ENCODE measurements at places on chromosomes 12 and 14. TPM values are rescaled to one million over a fixed set of nuclear protein-coding genes. Genes with fewer than 3 reads are reported as not detected.
A peak's percentile ranks its signal among the peaks of the same experiment; 100 is the strongest.

- H3K27ac ChIP-seq, result no peak overlapping the region
- no peak overlapping the region for H3K4me3 ChIP-seq
- no peaks in the 10 kb centered on the region for H3K36me3 ChIP-seq
- DNase-seq, result no peak
These were observed 55.7 kb upstream of the OVCH1 start for GRCh38 chr12:29552994-29553748.

Gene PTPN11
- total RNA-seq, result 98.7 TPM

DNA sequence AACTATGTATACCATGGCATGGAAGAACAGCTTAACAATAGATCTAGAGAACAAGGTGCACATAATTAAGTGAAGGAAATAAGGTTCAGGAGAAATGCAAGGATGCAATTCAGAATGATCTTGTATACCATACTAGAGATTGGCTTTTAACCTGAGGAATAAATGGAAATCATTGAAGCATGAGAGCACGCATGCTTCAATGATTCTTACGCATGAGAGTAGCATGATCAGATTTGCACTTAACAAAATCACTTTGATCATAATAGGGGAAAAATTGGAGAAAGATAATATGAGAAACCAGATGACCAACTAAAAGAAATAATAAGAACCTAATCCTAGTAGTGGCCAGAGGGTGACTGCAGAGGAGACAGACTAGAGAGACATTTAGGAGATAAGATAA is 133.3 kb upstream of the FSCB start:
- no peak overlapping the region for H3K4me3 ChIP-seq
- DNase-seq, result no peak
- no peaks in the 10 kb centered on the region for H3K27me3 ChIP-seq
- H3K27ac ChIP-seq, result no peak overlapping the region

- no peak for DNase-seq
- H3K36me3 ChIP-seq, result no peaks in the 10 kb centered on the region
These were observed 31.4 kb downstream of the CFAP251 start for GRCh38 chr12:121949648-121950397.

DNA sequence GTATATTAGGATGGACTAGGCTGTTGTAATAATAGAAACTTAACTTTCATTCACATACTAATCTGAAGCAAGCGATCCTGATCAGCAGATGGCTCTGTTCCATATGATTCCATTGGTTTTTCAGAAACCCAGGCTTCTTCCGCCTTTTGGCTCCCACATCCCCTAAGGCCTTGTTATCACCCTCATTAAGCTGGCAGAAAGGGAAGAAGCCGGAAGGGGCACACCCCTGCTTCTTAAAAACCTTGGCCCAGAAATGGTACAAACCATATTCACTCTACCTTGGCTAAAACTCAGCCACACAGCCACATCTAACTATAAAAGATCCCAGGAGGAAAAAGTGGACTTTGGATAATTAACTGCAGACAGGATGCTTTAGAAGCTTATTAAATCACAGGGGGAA is 329.2 kb downstream of the PCNX1 start:
- H3K27ac ChIP-seq, result no peak overlapping the region
- no peaks in the 10 kb centered on the region for H3K4me1 ChIP-seq
- H3K4me3 ChIP-seq, result no peak overlapping the region
- H3K36me3 ChIP-seq, result no peaks in the 10 kb centered on the region
- no peak for DNase-seq

Gene SPTB
- total RNA-seq, result 3.0 TPM

- no peaks in the 10 kb centered on the region for H3K4me1 ChIP-seq
- H3K4me3 ChIP-seq, result no peak overlapping the region
- H3K36me3 ChIP-seq, result no peaks in the 10 kb centered on the region
- DNase-seq, result no peak
- H3K27ac ChIP-seq, result no peak overlapping the region
These were observed 465.9 kb upstream of the TBX3 start for GRCh38 chr12:115149685-115150378.

DNA sequence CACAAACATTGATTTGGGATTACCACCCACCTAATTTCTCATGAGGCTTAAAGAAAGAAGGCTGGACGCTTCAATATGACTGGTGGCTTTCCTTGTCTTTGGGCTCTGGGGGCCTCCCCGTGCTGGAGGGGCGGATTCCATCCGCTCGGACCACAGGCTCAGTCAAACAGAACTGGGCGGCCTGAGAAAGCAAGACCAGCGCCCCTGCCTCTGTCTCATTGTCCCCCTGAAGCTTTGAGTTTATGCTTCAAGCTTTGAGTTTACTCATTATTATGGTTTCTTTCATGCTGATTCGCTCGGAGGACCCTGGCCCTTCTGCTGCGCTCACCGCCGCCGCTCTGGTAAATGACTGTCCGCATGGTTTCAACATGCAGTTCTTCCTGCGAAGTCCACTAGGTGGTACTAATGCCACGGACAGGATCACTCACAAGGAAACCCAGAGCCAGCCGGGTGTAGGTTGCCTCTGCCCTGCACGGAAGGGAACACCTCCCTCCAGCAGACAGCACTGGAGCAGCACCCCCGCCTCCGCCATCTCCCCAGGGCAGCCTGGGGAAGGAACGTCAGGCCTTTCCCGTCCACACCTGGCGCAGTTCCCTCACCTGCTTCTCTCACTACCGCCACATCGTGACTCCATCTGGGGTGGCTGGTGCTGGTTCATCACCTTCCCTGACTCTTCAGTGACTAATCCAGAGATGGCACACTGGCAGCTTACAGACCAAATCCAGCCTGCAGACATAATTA is 13.2 kb upstream of the TIGAR start:
- peak; percentile 72 for DNase-seq
- no peak overlapping the region for H3K27ac ChIP-seq
- no peaks in the 10 kb centered on the region for H3K27me3 ChIP-seq
- peaks cover 7% of the 10 kb centered on the region for H3K4me1 ChIP-seq
- H3K4me3 ChIP-seq, result no peak overlapping the region
- H3K36me3 ChIP-seq, result peaks cover 4% of the 10 kb centered on the region

GRCh38 chr12:53572134-53572758 is 53.9 kb downstream of the ATF7 start:
- no peaks in the 10 kb centered on the region for H3K27me3 ChIP-seq
- no peak for DNase-seq
- no peaks in the 10 kb centered on the region for H3K36me3 ChIP-seq
- H3K4me3 ChIP-seq, result no peak overlapping the region
- H3K4me1 ChIP-seq, result peaks cover 25% of the 10 kb centered on the region

DNA sequence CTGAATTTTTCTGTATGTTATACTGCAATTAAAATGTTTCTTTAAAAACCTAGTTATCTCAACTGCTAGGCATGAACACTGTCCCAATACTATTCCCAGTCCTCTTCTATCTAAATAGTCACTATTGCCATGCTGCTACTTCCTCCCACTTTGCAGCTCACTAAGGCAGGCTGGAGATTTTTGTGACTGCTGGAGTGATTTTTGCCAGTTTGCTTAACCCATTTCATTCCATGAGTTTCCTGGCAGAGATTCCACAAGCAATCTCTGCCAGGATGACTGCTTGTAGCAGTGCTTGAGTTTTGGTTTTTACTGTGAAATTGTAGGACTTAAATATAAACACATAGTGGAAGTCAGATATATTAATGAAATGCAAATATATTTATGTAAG is 80.8 kb downstream of the BHLHE41 start:
- H3K4me3 ChIP-seq, result no peak overlapping the region
- H3K4me1 ChIP-seq, result peaks cover 14% of the 10 kb centered on the region
- no peaks in the 10 kb centered on the region for H3K36me3 ChIP-seq

- DNase-seq, result peak; percentile 65
- H3K4me3 ChIP-seq, result peak overlapping the region; percentile 61
- H3K4me1 ChIP-seq, result no peaks in the 10 kb centered on the region
- no peaks in the 10 kb centered on the region for H3K36me3 ChIP-seq
These were observed 627 bp downstream of the TESC start for GRCh38 chr12:117098361-117099217.

Gene MDM1
- total RNA-seq, result 10.5 TPM

- H3K27ac ChIP-seq, result no peak overlapping the region
- H3K27me3 ChIP-seq, result no peaks in the 10 kb centered on the region
- no peak for DNase-seq
- no peaks in the 10 kb centered on the region for H3K4me1 ChIP-seq
These were observed 59.4 kb upstream of the E2F7 start for GRCh38 chr12:77124767-77125166.
